ENCODE measurements at places on chromosomes 6 and 20.

DNA sequence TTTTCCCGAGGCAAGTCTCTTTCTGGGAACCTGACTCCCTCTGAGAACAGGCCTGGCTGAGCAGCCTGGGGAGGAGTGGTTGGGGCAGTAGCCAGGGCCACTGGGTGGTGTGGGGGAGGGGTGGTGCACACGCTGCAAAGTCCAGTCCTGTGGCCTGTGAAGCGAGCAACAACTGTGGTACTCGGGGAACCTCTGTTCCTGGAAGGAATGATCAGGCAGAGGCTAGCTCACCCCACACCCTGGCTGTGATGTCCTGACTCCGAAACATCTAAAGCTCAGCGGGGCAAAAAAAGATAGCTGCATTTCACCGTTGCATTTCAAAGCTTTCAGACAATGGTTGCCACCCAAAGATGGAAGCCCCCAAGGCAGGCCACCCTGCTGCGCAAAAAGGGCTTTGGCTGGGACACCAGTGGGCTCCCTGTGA is 25.5 kb downstream of the PCK1 start:
- DNase-seq, result no peak

GRCh38 chr20:48128436-48128835 is 343.2 kb upstream of the SULF2 start:
- DNase-seq, result no peak

DNA sequence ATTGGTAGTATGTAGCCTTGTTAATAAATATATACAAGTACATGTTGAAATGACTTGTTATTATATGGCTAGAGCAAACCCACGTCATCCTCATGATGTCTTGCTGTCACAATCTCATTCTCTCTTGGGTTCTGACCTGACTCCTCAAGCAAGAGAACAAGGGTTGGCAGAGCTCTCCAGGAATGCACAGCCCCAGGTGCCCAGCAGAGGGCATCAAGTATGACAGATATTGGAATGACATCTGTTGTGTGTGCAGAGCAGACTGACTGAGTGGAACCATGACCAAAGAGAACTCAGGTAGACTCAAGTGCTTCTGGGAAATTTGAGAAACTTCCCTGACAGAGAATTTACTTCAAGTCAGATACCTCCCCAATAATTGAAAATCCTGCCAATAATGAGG is 90.6 kb downstream of the PAX1 start:
- DNase-seq, result peak; percentile 0

GRCh38 chr6:145632971-145633370 is 102.3 kb downstream of the EPM2A start:
- no peak for DNase-seq

- DNase-seq, result no peak
Observed at GRCh38 chr6:101847690-101848089, 454.2 kb downstream of the GRIK2 start.

- no peak for DNase-seq
Observed at GRCh38 chr6:56311533-56312448, 64.4 kb upstream of the COL21A1 start.

- no peak for DNase-seq
Observed at GRCh38 chr6:149140910-149141290, 176.6 kb upstream of the TAB2 start.

- DNase-seq, result no peak
Observed at GRCh38 chr6:158631678-158632537, 12.6 kb downstream of the DYNLT1 start.

GRCh38 chr6:79841577-79842375 is 105.6 kb downstream of the ELOVL4 start:
- peak; percentile 33 for DNase-seq

GRCh38 chr20:17601957-17602356 is 32.1 kb downstream of the DSTN start:
- no peak for DNase-seq

- no peak for DNase-seq
Observed at GRCh38 chr20:48006036-48006833, 221.0 kb upstream of the SULF2 start.

GRCh38 chr6:14278006-14278405 is 160.4 kb downstream of the CD83 start:
- DNase-seq, result no peak

DNA sequence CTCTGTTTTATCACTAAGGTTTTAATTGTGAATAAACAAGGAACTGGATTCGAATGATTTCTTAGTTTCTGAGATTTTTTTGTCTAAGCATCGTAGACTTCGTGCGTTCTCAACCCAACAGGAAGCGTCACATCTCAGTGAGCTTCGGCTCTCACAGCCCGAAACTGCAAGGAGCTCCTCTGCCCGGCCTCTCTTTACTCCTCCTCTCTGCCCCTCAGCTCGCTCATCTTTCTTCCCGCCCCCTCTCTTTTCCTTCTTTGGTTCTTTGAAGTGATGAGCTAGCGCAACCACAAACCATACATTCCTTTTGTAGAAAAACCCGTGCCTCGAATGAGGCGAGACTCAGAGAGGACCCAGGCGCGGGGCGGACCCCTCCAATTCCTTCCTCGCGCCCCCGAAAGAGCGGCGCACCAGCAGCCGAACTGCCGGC is 480 bp upstream of the NT5E start:
- no peak for DNase-seq

DNA sequence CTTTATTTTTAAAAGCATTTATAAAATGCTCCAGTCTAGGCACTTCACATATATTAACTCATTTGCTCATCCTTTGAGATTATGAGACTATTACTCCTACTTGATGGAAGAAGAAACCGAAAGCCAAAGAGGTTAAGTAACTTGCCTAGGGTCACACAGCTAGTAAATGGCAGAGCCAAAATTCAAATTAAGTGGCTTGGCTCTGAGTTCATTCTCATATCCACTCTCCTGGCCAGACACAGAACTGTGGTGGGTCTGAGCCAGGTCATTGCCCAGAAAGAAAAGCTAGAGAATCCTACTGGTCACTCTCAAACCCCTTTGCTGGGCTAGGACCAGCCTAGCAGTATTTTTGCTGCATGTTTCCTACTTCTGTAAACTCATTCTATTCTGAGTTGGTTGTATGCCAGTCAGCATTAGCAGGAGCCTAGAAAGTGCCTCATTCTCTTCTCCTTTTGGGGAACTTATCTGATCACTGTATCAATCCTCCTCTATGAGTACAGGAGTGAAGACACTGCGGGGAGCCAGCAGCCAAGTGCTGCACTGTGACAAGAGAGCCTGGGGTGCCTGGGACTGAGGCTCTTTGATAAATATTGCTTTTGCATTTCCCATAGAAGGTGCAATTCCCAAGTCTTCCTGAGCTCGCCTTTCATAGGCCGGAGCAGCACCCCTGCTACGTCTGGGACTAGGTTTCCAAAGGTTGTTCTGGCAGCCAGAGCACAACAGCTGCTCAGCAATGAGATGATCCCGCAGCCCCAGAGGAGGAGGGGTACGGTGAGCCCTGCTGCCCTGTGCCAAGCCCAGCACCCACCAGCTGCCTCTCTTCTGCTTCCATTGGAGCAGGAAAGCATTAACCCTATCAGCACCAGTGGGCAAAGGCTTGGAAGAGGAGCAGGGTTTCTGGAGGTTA is 728.3 kb downstream of the MAFB start:
- DNase-seq, result no peak

DNA sequence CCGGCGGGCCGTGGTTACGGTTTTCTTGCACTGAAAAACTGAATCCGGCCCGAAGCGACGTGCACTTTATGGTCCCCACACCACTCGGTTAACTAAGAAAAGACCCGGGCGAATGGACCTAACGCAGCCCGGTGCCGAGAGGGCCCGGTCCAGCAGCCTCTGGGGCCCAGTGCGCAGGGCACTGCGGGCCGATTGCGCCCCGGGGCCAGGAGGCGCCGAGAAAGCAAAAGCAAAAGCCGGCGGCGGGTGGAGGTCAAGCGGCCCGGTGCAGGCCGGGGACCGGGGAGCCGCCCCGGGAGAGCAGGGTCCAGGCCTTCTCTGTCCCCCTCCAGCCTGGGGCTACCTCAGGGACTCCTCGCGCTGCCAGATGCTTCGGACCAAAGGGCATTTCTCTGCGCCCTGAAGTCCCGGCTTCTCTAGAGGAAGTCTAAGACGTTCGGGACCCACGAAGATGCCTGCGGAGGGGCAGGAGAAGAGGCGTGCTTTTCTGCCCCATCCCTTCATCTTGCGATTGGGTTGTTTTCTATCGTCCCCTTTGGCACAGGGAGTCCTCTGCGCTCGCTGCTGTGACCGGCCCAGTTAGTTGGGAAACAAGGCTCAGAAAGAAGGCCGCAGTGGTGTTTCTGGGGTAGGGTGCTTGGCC is 4.4 kb downstream of the FOXF2 start:
- DNase-seq, result no peak

DNA sequence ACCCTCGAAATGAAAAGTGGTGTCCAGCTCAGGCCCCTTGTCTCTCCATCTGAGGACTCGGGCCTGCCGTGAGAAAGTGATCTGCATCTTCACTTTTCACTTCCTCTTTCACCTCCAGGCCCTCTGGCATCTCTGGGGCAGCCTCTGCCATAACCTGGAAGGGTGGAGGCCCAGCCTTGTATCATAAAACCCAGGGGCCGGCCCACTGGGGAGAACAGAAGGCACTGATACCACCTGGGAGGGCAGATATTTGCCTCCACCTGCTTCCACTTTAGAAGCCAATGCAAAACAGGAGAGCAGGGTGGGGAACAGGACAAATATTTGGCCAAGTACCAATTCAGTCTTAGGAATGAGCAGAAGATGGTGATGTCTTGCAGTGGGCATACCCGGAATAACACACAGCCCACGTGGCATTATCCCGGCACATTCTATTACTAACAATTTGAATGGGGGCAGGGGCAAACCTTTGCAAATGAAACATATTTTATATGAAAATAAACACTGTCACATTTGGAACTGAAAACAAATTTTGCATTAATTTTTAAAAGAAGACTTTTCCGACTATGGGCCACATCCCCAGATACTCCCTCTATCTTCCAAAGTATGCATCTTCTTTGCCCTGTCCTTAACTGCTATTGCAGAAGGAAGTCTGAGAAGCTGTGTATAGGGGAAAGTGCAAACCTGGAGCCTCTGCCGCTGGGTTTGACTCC is 69.2 kb upstream of the TBC1D7 start:
- peak; percentile 38 for DNase-seq

GRCh38 chr6:133587546-133588160 is 301.3 kb upstream of the TCF21 start:
- DNase-seq, result no peak

GRCh38 chr6:132364306-132365074 is 36.8 kb downstream of the MOXD1 start:
- DNase-seq, result no peak

- no peak for DNase-seq
Observed at GRCh38 chr20:21154692-21155091, 28.8 kb downstream of the KIZ start.

DNA sequence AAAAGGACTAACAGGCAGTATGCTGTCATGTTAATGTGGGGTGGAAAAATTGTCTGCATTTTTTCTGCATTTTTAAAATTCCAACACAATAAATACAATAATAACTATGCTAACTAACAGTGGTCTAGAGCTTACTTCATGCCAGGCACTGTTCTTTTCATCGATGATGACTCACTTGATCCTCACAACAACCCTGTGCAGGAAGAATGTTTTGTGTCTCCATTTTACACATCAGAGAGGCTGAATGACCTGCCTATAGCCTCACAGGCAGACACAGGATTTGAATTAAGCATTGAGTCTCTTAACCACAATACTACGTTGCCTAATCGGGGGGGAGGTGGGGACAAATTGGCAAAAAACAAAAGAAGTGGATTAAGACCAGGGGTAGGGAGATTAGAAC is 26.9 kb upstream of the FANCE start:
- DNase-seq, result no peak

DNA sequence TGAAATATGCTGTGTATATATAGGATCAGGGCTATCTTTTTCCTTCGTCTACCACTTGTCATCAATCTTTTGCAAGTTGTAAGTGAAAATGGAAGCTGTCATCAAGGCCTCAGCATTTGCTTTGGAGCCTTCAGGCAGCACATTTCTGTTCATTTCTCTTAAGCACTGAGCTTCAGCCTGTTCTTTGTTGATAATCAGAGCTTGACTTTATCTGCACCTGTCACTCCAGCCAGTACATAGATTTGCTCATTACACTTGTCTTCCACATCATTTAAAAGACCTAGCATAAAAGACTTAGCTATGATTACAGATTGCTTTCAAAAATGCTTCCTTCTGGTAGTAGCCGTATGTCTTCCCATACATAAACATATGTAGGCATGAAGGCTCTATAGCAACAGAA is 189.8 kb upstream of the GRIK2 start:
- no peak for DNase-seq

DNA sequence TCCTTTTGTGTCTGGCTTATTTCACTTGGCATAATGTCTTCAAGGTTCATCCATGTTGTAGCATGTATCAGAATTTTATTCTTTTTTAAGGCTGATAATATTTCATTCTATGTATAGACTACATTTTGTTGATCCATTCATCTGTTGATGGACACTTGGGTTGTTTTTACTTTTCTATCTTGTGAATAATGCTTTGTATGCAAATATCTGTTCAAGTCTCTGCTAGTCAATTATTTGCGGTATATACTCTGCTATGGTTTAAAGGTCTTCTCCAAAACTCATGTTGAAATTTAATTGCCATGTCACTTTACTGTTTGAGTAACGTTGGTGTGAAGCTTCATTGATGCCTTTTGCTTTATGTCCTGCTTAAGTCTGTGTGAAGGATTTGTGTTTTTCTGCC is 27.5 kb downstream of the ECI2 start:
- no peak for DNase-seq

- DNase-seq, result no peak
Observed at GRCh38 chr20:45325371-45325770, 17.3 kb upstream of the MATN4 start.

DNA sequence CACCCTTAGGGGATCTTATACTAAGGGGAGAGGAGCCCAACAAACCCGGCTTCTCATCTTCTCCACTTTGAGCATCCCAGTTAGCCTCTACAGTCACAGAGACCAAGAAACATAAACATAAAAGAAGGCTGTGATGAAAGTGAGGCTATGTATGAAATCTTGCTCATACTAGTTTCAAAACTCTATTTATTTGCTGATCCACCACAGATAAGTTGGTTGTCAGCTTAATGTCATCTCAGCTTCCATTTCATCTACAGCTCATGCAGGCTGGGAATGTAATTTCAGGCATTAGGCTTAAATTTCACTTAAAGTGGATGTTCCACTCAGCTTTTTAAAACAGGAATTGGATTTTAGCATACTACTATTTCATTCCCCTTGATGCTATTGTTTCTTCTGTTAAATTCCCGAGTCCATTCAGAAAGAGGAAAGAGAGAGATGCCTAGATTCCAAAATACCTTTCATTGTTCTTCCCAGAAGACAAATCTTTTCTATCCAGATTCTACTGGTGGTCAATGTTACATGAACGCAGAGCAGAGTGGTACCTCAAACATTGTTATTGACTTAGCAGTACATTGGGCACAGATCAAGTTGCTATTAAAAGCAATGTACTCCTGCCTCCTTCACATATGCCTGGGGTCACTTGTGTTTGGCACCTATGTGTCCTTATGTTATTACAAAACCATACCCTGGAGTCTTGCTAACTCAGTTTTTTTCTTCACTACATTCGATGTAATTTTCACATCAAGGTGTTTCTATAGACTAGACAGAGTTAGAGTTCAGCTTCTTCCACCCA is 149.0 kb downstream of the HACE1 start:
- peak; percentile 11 for DNase-seq
